ENCODE measurements at places on chromosomes 7 and 10. TPM values are rescaled to one million over a fixed set of nuclear protein-coding genes. Genes with fewer than 3 reads are reported as not detected.

IFRD1 gene
- 107 TPM for total RNA-seq

TEX47 gene
- total RNA-seq = not detected

SPDYE2B gene
- not detected for total RNA-seq

HTR5A gene
- total RNA-seq = not detected

SPDYE2 gene
- total RNA-seq = not detected

AZGP1 gene
- total RNA-seq = not detected

SYT15B gene
- total RNA-seq = not detected

IFIT1B gene
- not detected for total RNA-seq

ASIC3 gene
- 0.26 TPM for total RNA-seq

CPA2 gene
- total RNA-seq = not detected

NOS3 gene
- total RNA-seq = 0.33 TPM

ENTPD7 gene
- 25.9 TPM for total RNA-seq

SFRP4 gene
- 95.2 TPM for total RNA-seq

CRHR2 gene
- not detected for total RNA-seq

CEP41 gene
- 7.5 TPM for total RNA-seq

EGR2 gene
- total RNA-seq = 1.7 TPM

SEMA3D gene
- 11.8 TPM for total RNA-seq

SPACDR gene
- 0.96 TPM for total RNA-seq

AGAP5 gene
- 4.8 TPM for total RNA-seq

DNAJC30 gene
- total RNA-seq = 3.5 TPM

RHEB gene
- total RNA-seq = 46.1 TPM

CC2D2B gene
- total RNA-seq = 0.07 TPM

GBX1 gene
- total RNA-seq = not detected

CALML3 gene
- not detected for total RNA-seq

VIPR2 gene
- 0.07 TPM for total RNA-seq

CALY gene
- not detected for total RNA-seq

ZNF727 gene
- total RNA-seq = 0.10 TPM

ANKRD30A gene
- total RNA-seq = not detected

TLL2 gene
- total RNA-seq = 0.13 TPM

OR2A42 gene
- total RNA-seq = not detected

ADAM22 gene
- total RNA-seq = 0.52 TPM
